ENCODE measurements at places on chromosomes 3 and 15.

DNA sequence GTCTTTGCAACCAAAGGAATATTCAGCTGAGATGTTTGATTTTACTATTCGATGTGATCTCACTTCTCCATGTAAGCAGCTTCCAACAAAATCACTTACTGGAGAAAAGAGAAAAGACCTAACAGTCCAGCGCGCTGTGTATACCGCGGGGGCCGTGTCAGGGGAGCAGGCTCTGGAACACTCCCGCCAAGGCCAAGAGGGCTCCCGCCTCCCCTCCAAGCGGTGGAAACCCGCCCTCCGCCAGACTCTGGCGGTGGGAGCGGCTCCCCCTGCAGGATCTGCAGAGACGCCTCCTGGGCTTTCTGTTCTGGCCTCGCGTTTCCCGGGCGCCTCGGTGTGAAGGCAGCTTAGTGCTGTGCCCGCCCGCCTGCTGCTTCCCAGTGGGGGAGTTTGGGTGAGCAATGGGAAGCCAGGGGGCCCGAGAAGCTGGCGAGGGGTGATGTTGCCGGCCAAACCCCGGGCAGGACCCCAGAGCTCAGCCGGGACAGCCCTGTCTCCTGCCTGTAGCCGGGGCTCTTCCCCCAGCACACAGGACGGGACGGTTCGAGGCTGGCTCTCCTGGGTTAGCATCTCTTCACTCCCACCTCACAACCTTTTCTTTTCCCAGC is 36.3 kb downstream of the CHST14 start:
- peak; percentile 56 for DNase-seq

GRCh38 chr3:168684519-168684918 is 588.8 kb upstream of the GOLIM4 start:
- no peak for DNase-seq

GRCh38 chr15:55917881-55918296 is 75.5 kb downstream of the NEDD4 start:
- DNase-seq = no peak

GRCh38 chr3:146796078-146796477 is 190.9 kb upstream of the PLSCR5 start:
- no peak for DNase-seq

GRCh38 chr15:26970712-26971210 is at the start of gene GABRG3:
GABRG3 (plus strand) TSS chr15:26971181.
- no peak for DNase-seq

DNA sequence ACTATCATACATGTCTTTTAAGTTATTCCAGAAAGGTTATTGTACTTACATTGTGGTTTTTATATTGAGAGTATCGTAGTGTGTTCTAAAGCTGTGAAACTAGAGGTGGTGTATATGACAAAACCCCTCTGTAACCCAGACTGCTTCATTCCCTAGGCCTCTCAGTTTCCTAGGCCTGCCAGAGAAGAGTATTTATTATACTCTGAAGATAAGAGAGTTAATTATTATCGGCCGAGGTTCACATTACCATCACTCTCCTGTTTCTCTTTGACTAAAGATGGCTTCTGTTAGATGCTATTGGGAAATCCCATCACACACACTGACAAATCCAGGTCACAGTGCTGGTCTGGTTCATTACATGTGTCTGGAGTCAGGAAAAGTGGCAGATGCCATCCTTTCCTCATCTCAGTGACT is 20.5 kb downstream of the EXOSC7 start:
- DNase-seq = no peak

- DNase-seq = no peak
Observed at GRCh38 chr15:63277893-63278456, 570 bp downstream of the APH1B start.

- no peak for DNase-seq
Observed at GRCh38 chr3:11607816-11608215, 35.9 kb downstream of the VGLL4 start.

- no peak for DNase-seq
Observed at GRCh38 chr15:81117136-81117535, 16.9 kb upstream of the CFAP161 start.

DNA sequence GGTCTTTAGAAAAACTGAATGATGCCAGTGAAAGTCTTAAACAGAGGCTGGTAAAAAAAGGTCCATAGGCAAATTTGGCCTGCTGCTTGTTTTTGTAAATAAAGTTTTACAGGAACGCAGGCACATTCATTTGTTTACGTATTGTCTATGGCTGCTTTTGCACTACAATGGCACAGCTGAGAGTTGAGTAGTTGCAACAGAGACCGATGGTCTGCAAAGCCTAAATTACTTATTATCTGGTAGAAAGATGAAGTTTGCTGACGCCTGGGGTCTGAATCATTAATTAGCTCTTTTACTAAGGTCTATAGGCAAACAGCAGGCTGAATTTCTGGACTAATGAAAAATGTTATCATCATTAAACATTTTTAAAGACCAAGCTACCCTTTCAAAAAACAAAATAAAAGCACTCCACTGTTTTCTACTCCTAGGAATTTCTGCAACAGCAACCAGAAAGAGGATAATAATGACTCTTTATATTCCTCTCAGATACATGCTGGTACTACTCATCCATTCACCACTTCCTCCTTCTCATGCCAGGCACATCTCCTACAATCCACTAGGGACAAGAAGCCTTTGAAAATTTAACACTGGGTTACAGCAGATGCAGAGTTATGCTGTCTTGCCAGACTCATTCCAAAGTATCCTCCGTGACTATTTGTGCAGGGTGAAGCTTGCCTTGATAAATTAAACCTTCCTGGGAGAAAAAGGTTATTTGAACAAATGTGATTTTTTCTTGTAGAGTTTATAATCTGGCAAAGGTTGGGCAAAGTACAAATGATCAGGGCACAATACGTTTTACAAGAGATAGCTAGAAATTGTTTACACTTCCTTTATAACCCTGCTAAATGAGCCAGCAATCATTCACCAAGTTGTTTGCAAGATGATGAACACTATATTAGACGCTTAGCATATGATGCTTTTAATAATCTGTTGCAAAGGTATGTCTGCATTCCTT is 6.0 kb downstream of the GATM start:
- DNase-seq = no peak

Data from CD4-positive, alpha-beta T cell treated with Interleukin-15 for 1 hour (primary cell).